Right kidney (tissue), 9 donors: ENCODE measurements at places on chromosomes 1 and 21.

DNA sequence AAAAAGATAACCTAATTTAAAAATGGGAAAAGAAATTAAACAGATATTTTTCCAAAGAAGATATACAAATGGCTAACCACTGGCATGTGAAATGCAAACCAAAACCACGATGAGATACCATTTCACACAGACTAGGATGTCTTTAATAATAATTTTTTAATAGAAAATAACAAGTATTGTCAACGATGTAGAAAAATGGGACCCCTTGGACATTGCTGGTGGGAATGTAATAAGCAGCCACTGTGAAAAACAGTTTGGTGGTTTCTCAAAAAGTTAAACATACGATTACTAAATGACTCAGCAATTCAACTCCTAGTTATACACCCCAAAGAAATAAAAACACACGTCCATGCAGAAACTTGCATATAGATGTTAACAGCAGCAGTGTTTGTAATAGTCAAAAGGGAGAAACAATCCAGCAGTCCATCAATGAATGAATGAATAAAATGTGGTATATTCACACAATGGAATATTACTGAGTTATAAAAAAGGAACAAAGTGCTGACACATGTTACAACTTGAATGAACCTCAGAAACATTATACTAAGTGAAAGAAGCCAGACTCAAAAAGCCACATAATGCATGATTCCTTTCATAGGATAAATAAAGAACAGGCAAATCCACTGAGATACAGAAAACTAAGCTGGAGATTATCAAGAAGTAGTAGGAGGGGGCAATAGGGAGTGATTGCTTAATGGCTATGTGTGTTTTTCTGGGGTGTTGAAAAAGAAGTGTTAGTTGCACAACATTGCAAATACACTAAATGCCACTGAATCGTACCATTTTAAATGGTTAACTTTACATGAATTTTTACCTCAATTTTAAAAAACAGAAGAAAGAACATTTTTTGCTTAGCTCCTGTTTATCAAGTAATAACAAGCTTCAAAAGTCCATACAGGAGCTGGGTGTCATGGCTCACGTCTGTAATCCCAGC is 4.1 kb downstream of the PPT1 start:
- no peak for DNase-seq

- no peak for DNase-seq
Measured at GRCh38 chr1:21655748-21656147, 13.4 kb downstream of the RAP1GAP start.

- no peak for DNase-seq
Measured at GRCh38 chr1:156754219-156754618, 2.7 kb upstream of the HDGF start.

- DNase-seq = no peak
Measured at GRCh38 chr1:211309617-211310016, 17.0 kb upstream of the TRAF5 start.

GRCh38 chr21:38392661-38393060 is 105.6 kb downstream of the ERG start:
- no peak for DNase-seq

DNA sequence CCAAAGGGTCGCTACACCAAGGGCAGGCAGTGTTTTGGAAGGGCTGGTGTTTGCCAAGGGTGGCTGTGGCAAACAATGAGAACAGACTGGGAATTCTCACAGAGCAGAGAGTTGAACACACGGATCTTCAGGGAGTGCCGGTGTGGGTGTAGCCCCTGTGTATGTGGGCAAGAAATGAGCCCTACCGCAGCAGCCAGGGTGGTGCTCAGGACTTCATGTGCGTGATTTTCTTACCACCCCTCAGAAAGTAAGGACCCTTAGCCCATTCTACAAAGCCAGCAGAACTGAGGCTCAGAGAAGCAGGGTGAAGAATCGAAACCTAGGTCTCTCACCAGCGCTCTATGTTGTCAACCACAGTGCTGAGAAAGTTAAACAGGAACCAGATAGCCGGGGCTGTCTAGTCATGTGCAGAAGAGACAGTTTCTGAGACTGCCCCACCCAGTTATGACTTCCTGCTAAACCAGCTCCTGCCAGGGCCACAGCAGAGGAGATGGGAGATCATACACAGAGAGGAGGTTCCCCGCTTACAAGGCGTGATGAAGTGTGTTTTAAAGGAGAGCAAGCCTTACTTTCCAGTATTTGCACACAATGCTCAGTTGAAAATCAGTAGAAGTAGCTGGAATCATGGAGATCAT is 21.9 kb upstream of the MORC3 start:
- DNase-seq = no peak

- no peak for DNase-seq
Measured at GRCh38 chr1:33683913-33684312, 180.0 kb upstream of the HMGB4 start.

GRCh38 chr1:11279630-11280029 is 6.6 kb downstream of the UBIAD1 start:
- DNase-seq = no peak

DNA sequence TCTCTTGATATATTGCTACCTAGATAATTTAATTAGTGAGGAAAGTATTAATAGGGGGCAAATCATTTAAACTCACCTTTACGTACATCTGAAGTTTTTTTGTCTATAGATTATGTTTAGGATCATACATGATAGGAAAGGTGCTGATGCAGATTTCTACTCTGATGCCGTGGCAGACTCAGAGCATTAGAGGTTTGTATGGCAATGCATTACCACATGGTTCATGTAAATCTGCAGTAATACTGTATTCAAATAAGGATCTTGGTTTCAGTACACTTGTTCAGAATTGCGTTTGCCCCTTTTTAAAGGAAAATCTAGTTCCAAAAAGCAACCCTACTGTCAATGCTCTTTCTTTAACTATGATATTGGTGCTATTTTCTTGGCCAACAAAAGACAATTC is 288.3 kb downstream of the PTPRC start:
- no peak for DNase-seq

DNA sequence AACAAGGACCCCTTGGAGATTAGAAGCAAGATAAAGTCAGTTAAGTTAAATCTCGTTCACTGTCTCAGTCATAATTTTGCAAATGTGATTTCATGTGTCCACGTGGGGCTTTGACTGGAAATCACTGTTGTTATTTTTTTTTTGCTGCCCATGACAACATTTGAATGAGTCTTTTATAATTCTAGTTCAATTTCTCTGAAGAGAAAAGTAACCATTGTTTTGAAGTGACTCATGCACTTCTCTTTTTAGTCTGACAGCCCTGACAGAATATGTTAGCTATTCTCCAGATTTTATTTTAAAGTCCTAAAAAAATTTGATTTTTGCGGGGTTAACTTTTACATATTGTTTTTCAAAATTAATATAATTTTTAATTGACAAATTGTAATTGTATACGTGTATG is 30.7 kb upstream of the NLRP3 start:
- no peak for DNase-seq

DNA sequence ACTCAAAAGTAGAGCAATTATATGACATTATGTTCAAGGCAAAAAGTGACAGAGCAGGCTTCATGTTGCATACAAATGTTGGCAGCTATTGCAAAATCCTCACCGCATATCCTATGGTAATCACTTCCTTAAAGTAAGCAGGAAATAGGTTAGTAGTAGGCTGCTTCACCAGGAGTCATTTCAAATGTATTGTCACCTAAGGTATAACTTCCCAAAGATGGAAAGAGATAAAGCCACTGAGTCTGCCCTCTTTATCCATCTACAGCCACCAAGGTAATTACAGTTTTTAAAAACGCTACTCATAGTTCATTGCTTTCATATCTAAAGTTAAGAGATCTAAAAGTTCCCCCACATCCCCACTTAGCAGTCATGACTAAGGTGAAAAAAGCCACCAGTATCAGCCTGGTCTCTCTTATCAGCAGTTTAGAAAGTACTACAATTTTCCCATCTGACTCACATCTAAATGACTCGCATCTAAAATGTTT is 31.6 kb upstream of the UBE2U start:
- DNase-seq = no peak

DNA sequence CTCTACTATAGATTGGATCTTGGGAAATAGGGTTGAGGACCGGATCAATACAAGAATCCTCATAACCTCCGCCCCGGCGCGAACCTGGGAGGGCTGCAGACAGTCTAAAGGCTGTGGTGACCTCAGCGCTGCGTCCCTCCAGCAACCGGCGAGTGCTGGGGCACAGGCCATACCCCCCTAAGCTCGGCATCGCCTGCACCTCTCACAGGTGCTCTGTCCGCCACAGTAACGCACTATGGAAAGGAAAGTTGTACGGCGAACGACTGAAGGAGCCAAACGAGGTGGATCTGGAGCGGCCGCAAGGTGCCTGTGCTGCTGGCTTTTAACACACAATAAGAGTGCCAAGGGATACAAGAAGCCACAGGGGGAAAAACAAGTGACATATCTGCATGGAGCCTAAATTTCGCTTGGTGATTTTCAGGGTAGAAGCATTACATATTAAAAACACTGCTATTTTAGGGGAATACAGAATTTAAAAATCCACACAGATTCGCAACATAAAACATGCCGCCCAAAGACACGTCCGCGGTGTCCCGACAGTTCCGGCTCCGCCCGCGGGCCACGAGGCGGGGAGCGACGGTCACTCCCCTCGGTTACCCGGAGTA is 1.4 kb upstream of the RBM15 start:
- DNase-seq = no peak

DNA sequence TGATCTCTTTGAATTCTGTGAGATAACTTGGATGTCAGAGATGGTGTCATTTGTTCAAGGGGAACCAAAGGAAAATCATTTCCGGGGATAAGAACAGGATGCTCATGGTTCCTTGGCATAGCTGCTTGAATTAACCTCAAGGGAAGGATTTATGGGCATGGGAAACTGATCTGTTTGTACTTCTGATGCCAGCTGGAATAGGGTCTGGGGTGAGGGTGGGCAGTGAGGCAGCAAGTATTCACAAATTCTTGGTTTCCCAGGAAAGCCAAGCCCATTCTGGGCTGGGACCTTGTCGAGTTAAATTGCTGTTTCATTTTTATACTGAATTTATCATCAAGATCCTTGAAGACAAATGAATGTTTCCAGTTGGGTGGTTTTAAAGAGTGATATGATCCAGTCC is 14.1 kb downstream of the INTS3 start:
- peak; percentile 49 for DNase-seq

- no peak for DNase-seq
Measured at GRCh38 chr1:91929250-91929649, 20.0 kb upstream of the BRDT start.

- no peak for DNase-seq
Measured at GRCh38 chr1:29646161-29646775, 409.9 kb downstream of the PTPRU start.

- DNase-seq = no peak
Measured at GRCh38 chr1:39690794-39691382, 345 bp downstream of the HPCAL4 start.

GRCh38 chr1:172967936-172968335 is 82.8 kb downstream of the TNFSF18 start:
- no peak for DNase-seq

DNA sequence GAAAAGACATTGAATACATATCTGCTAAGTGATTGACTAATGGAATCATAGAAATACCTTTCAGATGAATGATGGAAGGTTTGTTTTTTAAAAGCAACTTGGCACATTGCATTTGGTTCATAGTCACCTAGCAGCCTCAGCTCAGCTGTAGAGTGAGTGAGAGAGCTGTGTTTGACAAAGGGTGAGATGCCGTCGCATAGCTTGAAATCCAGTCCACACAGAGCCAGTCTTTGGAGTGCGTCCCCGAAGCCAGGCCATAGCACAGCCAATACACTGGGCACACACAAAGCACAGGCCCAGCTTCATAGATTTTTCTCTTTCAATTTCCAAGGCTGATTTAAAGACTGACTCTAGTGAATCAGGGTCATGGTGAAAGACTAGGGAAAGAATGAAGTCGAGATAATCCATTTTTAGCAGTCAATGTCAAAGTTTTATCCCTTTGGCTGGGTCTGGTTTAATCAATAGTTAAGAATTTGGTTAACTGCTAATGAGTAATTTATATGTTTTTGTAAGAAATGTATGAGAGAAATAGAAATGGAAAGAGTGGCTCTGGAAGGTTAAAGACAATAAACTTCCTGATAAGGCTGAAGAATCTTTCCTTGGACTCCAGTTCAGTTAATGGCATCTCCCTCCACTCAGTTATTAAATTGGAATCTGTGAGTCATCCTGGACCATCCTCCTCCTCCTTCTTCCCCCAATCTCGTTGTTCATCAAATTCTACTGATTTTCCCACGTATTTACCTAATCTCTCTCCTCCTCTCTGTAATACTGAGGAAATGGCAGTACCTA is 101.2 kb upstream of the IRF2BP2 start:
- DNase-seq = no peak

- DNase-seq = no peak
Measured at GRCh38 chr1:17833661-17834501, 78.7 kb downstream of the ACTL8 start.

- DNase-seq = no peak
Measured at GRCh38 chr1:205948886-205949285, 5.6 kb upstream of the SLC26A9 start.

- no peak for DNase-seq
Measured at GRCh38 chr1:102151242-102151641, 154.5 kb upstream of the OLFM3 start.

GRCh38 chr21:28871388-28872010 is 121.2 kb downstream of the LTN1 start:
- no peak for DNase-seq

DNA sequence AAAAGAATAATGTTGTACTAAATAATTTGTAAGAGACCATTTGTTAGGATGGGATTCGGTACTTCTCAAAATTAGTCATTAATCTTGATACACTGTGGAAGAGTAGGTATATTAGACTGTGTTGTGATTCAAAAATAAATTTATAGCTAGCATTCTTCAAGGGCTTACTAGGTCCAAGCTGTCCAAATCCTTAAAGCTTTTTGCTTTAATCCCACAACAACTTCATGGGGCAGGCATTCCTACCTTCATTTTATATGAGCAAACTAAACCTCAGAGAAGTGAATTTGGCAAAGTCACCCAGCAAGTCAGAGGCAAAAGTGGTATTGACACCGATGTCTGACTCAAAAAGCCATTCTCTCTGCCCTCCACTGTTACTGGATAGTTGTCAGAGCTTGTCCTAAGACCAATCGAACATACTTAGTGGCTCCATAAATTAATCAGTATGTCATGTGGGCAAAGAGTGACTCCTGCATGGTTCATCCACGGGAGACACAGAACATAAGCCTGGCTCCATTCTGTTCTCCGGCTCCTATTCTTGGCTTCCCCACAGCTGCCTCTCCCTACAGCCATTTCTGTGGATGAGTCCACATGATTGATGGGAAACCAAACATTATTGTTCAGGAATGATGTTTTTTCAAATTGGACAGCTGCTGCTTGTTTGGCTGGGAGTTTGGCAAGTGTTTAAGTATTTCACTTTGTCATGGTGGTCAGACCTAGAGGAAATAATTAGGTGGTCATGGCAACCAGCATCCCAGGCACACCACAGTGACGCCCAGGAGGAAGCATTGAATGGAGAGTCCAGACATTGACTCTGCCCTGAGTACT is 133.4 kb upstream of the FGGY start:
- DNase-seq = no peak

GRCh38 chr1:241639623-241640148 is 483 bp downstream of the CHML start:
- DNase-seq = peak; percentile 83

- DNase-seq = no peak
Measured at GRCh38 chr1:224245188-224245587, 62.1 kb downstream of the DEGS1 start.

GRCh38 chr1:28113242-28113572 is 24.8 kb upstream of the EYA3 start:
- no peak for DNase-seq

GRCh38 chr1:30868833-30869435 is 39.6 kb downstream of the SDC3 start:
- no peak for DNase-seq

- DNase-seq = no peak
Measured at GRCh38 chr1:54459140-54459539, 52.9 kb upstream of the SSBP3 start.
